Sigmoid colon (tissue), 7 donors: ENCODE measurements at places on chromosomes 2 and 18. TPM values are rescaled to one million over a fixed set of nuclear protein-coding genes. Genes with fewer than 3 reads are reported as not detected.
A peak's percentile ranks its signal among the peaks of the same experiment; 100 is the strongest.

GRCh38 chr18:23627321-23627720 is 35.4 kb downstream of the ANKRD29 start:
- no peaks in the 10 kb centered on the region for H3K4me1 ChIP-seq
- H3K27ac ChIP-seq, result no peak overlapping the region
- H3K36me3 ChIP-seq, result no peaks in the 10 kb centered on the region
- no peaks in the 10 kb centered on the region for H3K27me3 ChIP-seq
- no peak for DNase-seq
- no peak overlapping the region for H3K4me3 ChIP-seq

Gene GPR75
- total RNA-seq, result 6.4 TPM

Gene TRIP12
- total RNA-seq, result 164 TPM

GRCh38 chr18:32346671-32347070 is 124.0 kb downstream of the GAREM1 start:
- no peaks in the 10 kb centered on the region for H3K27me3 ChIP-seq
- no peaks in the 10 kb centered on the region for H3K36me3 ChIP-seq
- peaks cover 48% of the 10 kb centered on the region for H3K4me1 ChIP-seq
- peak overlapping the region; percentile 62 for H3K27ac ChIP-seq
- no peak overlapping the region for H3K4me3 ChIP-seq

Gene FABP1
- not detected for total RNA-seq

DNA sequence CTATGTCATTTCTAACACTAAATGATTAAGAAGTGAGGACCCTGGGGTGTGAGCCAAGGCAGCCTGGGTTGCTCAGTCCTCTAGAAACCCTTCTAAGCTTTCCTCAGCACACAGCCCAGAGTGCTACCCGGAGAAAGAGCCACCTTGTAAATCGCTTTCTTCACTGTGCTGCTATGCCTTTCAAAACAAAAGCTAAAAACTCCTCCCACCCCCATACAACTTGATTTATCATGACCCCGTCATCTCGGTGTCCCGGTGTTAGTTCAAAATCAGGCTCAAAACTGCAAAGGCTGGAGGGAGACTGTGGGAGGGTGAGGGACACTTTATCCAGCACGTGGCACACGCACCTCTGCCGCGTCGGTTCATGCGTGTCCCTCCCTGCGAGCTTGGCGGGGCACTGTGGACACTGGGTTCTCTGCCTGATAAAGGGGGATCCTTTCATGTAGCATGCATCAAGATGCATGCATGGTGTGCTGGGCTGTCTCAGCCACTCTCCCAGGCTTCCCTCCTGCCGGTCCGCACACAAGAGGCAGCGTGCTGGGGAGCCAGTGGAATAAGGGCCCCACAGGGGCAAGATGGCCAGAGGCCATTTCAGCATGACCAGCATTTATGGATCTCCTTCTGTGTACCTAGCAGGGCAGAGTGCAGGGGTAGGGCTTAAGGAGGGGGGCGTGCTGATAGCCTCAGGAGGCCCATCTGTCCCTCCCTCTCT is 170.4 kb downstream of the SMAD7 start:
- H3K36me3 ChIP-seq, result no peaks in the 10 kb centered on the region
- peaks cover 56% of the 10 kb centered on the region for H3K4me1 ChIP-seq
- no peak overlapping the region for H3K4me3 ChIP-seq
- DNase-seq, result no peak
- peak overlapping the region; percentile 91 for H3K27ac ChIP-seq
- H3K27me3 ChIP-seq, result no peaks in the 10 kb centered on the region

DNA sequence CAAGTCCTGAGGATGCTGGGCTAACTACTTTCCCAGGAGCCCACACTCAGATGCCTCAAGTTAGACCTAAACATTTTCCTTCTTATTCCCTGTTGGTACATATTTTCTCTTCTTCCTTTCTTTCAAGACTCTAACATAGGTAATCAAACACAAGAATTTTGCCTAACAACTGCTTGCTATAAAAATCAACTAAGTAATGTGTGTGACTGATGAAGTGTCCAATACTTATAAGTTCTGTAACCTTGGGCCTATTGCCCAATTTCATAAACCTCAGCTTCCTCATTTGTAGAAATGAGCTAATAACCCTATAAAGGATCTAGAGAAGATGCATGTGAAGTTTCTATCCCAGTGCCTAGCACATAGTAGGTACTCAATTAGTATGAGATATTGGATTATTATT is 31.6 kb upstream of the PIK3C3 start:
- no peak overlapping the region for H3K4me3 ChIP-seq
- H3K27me3 ChIP-seq, result no peaks in the 10 kb centered on the region
- no peaks in the 10 kb centered on the region for H3K36me3 ChIP-seq
- H3K4me1 ChIP-seq, result no peaks in the 10 kb centered on the region
- no peak overlapping the region for H3K27ac ChIP-seq

DNA sequence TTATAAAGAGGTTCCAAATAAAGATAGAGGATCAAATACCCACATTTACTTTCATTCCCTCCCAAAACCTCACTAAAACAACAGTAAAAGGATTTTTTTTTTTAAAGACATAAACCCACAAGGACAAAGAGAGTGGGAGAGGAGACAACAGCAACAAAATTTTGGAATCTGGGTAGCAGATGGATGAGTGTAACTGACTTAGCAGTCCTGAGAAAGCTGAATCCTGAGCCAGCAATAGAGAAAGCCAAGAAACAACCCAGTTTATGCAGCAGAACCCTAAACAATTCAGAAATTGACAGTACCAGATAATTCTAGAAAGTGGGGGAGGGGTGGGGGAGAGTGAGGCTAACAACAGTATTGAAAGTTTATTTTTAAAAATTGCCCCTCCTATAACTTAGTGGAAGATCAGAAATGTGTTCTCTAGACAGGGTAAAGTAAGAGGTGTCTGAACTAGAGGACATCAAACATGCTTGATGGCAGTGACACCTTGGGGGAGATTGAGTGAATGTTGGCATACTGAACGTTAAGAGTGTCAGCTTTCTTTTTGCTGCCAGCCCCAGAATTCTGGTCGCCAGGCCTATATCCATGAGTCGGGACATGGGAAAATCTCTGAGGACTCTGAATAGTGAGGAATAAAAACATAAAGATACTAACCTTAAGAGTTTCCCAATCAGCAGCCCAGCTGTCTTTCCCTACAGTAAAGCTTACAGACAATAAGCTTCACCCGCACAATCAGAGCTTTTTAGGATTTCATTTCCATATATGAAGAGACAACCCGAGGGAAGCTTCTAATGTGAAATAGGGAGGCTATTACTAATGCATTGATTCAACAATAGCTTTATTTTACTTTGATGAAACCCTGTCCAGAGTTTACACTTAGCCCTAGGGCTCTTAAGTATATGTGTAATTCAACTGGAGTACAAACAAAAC is 128.0 kb upstream of the ALPP start:
- H3K4me1 ChIP-seq, result no peaks in the 10 kb centered on the region
- no peak for DNase-seq
- H3K27me3 ChIP-seq, result no peaks in the 10 kb centered on the region
- H3K36me3 ChIP-seq, result no peaks in the 10 kb centered on the region
- H3K4me3 ChIP-seq, result no peak overlapping the region

- DNase-seq, result no peak
- H3K27ac ChIP-seq, result no peak overlapping the region
- no peak overlapping the region for H3K4me3 ChIP-seq
- H3K4me1 ChIP-seq, result no peaks in the 10 kb centered on the region
- H3K36me3 ChIP-seq, result no peaks in the 10 kb centered on the region
- peaks cover 8% of the 10 kb centered on the region for H3K27me3 ChIP-seq
These were observed 24.2 kb downstream of the TMEM18 start for GRCh38 chr2:652881-653480.

- no peak for DNase-seq
- H3K27ac ChIP-seq, result no peak overlapping the region
- no peak overlapping the region for H3K4me3 ChIP-seq
- no peaks in the 10 kb centered on the region for H3K27me3 ChIP-seq
These were observed 8.2 kb upstream of the SPOPL start for GRCh38 chr2:138493334-138493733.

- H3K4me1 ChIP-seq, result no peaks in the 10 kb centered on the region
- H3K27ac ChIP-seq, result no peak overlapping the region
- DNase-seq, result no peak
- H3K4me3 ChIP-seq, result no peak overlapping the region
- H3K27me3 ChIP-seq, result no peaks in the 10 kb centered on the region
These were observed 391.8 kb upstream of the CRIM1 start for GRCh38 chr2:35963824-35964223.

GRCh38 chr2:128781166-128781565 is 462.5 kb upstream of the HS6ST1 start:
- no peak overlapping the region for H3K27ac ChIP-seq
- H3K27me3 ChIP-seq, result no peaks in the 10 kb centered on the region
- no peak for DNase-seq
- no peak overlapping the region for H3K4me3 ChIP-seq
- no peaks in the 10 kb centered on the region for H3K4me1 ChIP-seq

DNA sequence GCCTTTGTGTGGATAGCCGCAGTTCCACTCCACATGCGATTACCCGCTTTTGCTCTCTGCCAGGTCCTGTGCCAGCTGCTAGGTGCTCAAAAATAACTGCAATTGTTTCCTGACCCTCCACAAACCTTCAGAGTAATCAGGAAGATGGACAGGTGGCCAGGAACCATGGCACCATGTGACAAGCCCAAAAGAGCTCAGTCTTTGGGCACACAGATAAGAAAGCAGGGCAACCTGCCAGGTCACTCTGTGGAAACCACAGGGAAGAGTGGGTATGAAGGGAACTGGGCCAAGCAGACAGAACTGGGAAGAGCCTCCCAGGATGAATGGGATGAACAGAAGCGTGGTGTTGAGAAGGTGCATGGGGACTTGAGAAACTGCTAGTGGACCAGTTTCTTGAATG is 79.4 kb upstream of the AGAP1 start:
- no peaks in the 10 kb centered on the region for H3K4me1 ChIP-seq
- no peak overlapping the region for H3K27ac ChIP-seq
- no peaks in the 10 kb centered on the region for H3K36me3 ChIP-seq
- no peak overlapping the region for H3K4me3 ChIP-seq
- no peak for DNase-seq

Gene GRB14
- 16.6 TPM for total RNA-seq

DNA sequence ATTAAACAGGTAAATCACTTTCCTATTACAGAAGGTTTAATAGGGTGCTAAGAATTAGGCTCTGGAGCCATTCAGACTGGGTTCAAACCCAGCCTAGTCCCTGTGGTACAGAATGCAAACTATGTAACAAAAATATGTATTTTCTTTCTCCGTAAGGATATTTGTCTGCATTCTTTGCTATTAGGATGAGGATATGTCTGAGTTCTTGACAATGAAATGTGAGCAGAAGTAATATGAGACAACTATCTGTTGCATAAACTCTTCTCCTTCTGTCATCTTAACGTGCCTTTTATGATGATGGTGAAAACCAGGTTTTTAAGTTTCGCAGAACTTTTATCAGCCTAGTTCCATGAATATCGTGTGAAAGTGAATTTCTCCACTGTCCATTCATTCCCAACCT is 1129.1 kb upstream of the ZEB2 start:
- H3K4me1 ChIP-seq, result no peaks in the 10 kb centered on the region
- no peak for DNase-seq
- H3K36me3 ChIP-seq, result no peaks in the 10 kb centered on the region
- no peak overlapping the region for H3K4me3 ChIP-seq

GRCh38 chr18:13549880-13550232 is 176.5 kb downstream of the FAM210A start:
- no peaks in the 10 kb centered on the region for H3K36me3 ChIP-seq
- no peak overlapping the region for H3K4me3 ChIP-seq
- H3K27me3 ChIP-seq, result no peaks in the 10 kb centered on the region
- peak overlapping the region; percentile 82 for H3K27ac ChIP-seq
- no peak for DNase-seq
- H3K4me1 ChIP-seq, result peaks cover 77% of the 10 kb centered on the region

DNA sequence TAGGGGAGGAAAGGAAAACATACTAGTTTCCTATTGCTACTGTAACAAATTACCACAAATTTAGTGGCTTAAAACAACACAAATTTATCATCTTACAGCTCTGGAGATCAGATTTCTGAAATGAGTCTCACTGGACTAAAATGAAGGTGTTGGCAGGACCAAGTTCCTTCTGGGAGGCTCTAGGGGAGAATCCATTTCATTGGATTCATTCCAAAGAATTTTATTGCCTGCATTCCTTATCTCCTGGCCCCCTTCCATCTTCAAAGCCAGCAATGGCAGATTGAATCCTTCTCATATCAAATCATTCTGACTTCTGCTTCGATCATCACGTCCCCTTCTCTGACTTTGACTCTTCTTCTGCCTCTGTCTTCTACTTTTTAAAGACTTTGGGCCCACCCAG is 250.9 kb downstream of the IRS1 start:
- no peak overlapping the region for H3K27ac ChIP-seq
- H3K4me3 ChIP-seq, result no peak overlapping the region
- no peaks in the 10 kb centered on the region for H3K36me3 ChIP-seq
- H3K27me3 ChIP-seq, result no peaks in the 10 kb centered on the region
- DNase-seq, result no peak

Gene GALR1
- 0.28 TPM for total RNA-seq

- no peak for DNase-seq
- H3K36me3 ChIP-seq, result no peaks in the 10 kb centered on the region
- H3K27me3 ChIP-seq, result no peaks in the 10 kb centered on the region
- H3K27ac ChIP-seq, result no peak overlapping the region
- peaks cover 5% of the 10 kb centered on the region for H3K4me1 ChIP-seq
- H3K4me3 ChIP-seq, result no peak overlapping the region
These were observed 128.2 kb upstream of the CXCR4 start for GRCh38 chr2:136246086-136246669.

DNA sequence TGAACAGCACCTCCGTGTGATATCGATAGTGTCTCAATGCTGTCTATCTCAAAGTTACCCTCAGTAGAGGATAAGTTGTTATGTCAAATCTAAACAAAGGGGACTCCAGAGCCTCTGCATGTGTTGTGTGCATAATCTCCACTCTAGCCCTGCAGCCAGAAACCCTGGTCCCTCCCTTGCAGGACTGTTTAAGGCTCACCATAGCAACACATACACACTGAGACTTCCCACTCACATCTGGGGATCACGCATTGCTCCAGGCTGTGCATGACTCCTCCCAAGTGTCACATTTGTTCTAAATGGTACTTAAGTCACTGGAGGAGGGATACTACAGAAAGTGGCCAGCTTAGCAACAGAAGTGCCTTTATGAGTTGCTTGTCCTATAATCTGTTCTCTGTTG is 258.6 kb upstream of the CRIM1 start:
- DNase-seq, result no peak
- H3K4me1 ChIP-seq, result no peaks in the 10 kb centered on the region
- H3K27me3 ChIP-seq, result no peaks in the 10 kb centered on the region
- no peak overlapping the region for H3K4me3 ChIP-seq
- no peaks in the 10 kb centered on the region for H3K36me3 ChIP-seq

Gene ASB18
- not detected for total RNA-seq

DNA sequence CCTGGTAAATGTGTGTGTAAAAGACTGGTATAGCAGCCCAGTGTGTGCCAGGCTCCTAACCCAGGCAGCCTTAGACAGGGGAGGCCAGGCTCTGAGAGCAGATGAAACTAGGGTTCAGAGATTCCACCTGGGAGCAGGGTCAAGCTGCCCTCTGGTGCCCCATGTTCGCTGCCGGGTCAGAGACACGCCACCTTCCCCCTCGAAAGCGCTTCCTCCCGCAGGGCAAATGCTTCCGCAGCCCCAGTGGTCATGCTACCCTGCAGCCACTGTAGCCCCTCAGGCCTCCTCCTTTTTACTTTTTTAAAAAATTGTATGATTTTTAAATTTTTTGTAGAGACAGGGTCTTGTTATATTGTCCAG is 10.6 kb upstream of the KLF11 start:
- H3K4me3 ChIP-seq, result no peak overlapping the region
- peaks cover 23% of the 10 kb centered on the region for H3K4me1 ChIP-seq
- no peak for DNase-seq
- no peaks in the 10 kb centered on the region for H3K36me3 ChIP-seq
- no peak overlapping the region for H3K27ac ChIP-seq
